ENCODE measurements at places on chromosomes 12 and 14. TPM values are rescaled to one million over a fixed set of nuclear protein-coding genes. Genes with fewer than 3 reads are reported as not detected.

The SRGAP1 gene
- 23.4 TPM for total RNA-seq

The RFX4 gene
- total RNA-seq, result not detected

The RNF212B gene
- total RNA-seq, result not detected

The CEBPE gene
- total RNA-seq, result not detected

The MDM1 gene
- 22.4 TPM for total RNA-seq

The SDR9C7 gene
- total RNA-seq, result not detected

The ANO4 gene
- total RNA-seq, result 5.9 TPM

The STYK1 gene
- total RNA-seq, result 0.66 TPM

The C12orf50 gene
- not detected for total RNA-seq

The COCH gene
- total RNA-seq, result 1.00 TPM

The PRB2 gene
- total RNA-seq, result not detected

The CHPT1 gene
- total RNA-seq, result 60.9 TPM

The SDR39U1 gene
- total RNA-seq, result 11.6 TPM

The SOX5 gene
- total RNA-seq, result 18.2 TPM

The KRT7 gene
- total RNA-seq, result 0.66 TPM

The DNAAF2 gene
- 9.7 TPM for total RNA-seq

The CARMIL3 gene
- total RNA-seq, result 0.12 TPM

The DDN gene
- 0.33 TPM for total RNA-seq

The AMDHD1 gene
- total RNA-seq, result 0.12 TPM

The SERPINA12 gene
- not detected for total RNA-seq

The RAB2B gene
- total RNA-seq, result 23.4 TPM

The HOXC9 gene
- not detected for total RNA-seq

The RABGGTA gene
- 17.9 TPM for total RNA-seq

The KRT83 gene
- total RNA-seq, result not detected

The KRT6C gene
- total RNA-seq, result not detected

The PTPN6 gene
- 0.11 TPM for total RNA-seq

The REM2 gene
- total RNA-seq, result 0.12 TPM

The KRT75 gene
- not detected for total RNA-seq

The ESR2 gene
- total RNA-seq, result 0.11 TPM

The FUT8 gene
- total RNA-seq, result 139 TPM
